GM19239 (cell line): ENCODE measurements at places on chromosomes 5 and 9.

DNA sequence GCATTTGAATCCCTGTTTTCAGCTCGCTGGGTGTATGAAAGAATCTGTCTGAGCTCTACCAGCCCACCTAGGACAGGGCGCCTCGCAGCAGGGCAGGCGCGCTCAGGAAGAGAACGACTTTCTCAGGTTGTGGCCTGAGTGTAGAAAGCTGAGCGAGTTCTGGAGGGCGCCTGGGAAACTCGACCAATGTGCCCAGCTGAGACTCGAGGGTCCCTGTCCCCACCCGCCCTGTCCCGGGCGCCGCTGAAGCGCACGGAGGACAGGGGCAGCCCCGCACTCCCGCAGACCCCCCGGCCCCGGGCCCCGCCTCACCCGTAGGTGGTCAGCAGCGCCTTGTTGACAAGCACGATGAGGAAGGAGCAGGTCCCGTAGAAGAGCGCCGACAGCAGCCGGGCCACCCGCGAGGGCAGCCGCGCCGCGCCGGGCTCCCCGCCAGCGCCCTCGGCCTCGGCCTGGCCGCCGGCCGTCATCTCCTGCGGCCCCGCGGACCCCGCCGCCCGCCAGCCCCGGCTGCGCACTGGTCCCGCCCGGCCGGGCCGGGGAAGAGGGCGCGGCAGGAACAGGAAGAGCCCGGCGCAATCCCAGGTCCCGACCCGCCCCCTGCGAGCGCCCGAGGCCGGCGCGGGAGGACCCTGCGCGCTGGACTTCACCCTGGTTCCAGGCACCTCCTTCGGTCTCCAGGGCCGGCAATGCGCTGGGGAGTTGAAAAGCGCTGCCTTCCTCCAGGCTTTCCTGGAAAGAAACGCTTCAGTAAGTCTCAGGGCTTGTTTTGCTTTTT lies at the start of gene SLC35D2:
Gene SLC35D2 (minus strand): TSS at position 547 of the 778 bp plus-strand sequence. CDS start 77 bp downstream, at position 470.
- peak; percentile 26 for DNase-seq

DNA sequence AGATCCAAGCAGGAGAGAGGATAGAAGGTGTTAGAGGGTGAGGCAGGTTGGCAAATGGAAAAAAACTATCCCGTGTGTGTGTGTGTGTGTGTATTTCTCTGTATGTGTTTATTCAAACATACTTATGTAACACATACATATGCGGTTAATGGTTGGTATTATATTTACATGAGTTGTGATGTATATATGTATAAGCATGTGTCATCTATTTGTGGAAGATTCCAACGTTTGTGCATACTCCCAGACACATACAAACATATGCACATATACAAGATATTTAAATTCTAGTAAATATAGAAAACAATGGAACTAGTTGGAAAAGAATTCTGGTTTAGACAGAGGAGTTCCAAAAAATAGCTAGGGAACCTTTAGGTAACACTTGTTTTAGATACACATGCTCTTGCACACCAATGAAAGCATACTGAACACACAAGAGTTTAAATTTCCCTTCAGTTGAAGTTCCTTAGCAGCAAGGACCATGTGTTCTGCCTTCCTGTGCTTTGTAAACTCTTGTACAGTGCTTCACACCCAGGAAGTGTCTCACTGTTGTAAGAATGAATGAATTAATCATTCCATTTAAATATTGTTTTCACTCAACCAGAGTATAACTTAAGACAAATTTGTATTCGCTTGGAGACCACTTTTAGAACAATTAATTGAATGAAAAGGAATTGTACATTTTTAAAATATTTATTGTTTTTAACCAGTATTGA lies 257.8 kb downstream of the FER start:
- no peak for DNase-seq

DNA sequence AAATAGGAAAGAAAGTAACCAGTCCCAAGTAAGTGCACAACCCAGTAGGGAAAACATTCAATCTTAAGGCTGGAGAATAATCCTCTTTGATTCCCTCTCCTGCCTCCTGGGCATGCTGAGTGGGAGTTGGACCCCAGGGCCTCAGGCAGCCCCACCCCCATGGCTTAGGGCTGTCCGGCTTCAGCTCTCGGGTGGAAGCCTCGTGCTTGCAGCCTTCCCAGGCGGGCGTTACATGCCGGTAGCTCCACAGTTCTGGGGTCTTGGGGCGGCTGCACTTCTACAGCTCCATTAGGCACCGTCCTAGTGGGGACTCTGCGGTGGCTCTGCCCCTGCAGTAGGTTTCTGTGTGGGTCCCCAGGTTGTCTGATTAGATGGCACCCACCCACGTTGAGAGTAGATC lies 10.1 kb downstream of the GLIPR2 start:
- DNase-seq = no peak

DNA sequence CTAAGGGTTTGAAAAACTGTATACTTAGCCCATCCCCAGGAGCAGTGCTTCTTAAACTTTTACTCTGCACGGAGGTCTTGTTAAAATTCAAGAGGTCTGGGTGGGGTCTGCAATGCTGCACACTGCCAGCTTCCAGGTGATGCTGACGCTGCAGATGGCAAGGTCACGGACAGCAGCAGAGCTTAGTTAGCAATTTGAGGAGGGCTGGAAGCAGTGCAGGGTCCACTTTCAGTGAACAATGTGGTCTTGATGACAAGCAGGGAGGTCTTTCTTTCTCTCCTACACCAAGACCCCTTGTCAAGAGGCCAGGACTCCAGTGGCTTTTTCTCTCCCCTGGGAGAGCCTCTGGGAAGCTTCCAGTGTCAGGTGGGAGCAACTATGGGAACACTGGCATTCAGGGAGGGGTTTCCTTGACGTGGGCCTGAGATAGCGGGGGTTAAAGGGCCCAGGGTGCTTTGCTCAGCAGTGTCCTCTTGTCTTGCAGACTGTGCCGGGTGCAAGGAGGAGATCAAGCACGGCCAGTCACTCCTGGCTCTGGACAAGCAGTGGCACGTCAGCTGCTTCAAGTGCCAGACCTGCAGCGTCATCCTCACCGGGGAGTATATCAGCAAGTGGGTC lies 65.0 kb upstream of the AFAP1L1 start:
- no peak for DNase-seq

- no peak for DNase-seq
These were observed 26.6 kb downstream of the WNT8A start for GRCh38 chr5:138110266-138110963.

GRCh38 chr9:24624481-24624880 lies 78.8 kb upstream of the IZUMO3 start:
- no peak for DNase-seq

GRCh38 chr5:110514030-110514429 lies 212.4 kb downstream of the TMEM232 start:
- no peak for DNase-seq

DNA sequence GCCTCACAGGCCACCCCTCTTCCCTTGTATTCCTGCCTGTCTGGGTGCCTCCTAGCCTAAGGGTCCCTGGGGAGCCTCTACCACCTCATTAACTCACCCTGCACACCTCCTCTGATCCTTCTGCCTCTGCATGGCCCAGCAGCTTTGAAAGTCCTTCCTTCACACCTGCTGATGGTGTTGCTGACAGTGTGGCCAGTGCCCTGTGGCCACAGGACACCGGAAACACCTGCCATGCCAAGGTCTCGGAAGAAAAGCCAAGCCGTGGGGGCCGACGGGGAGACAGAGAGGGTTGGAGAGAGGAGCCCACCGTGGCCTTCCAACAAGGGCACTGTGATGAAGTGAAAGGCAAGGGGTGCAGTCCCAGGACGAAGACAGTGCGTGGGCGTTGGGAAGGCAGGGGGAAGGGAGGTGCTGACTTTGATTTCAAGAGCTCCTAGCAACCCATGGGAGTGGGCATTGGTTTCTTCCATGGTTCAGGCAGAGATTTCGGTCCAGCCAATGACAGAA lies 4.1 kb downstream of the BTNL9 start:
- no peak for DNase-seq

DNA sequence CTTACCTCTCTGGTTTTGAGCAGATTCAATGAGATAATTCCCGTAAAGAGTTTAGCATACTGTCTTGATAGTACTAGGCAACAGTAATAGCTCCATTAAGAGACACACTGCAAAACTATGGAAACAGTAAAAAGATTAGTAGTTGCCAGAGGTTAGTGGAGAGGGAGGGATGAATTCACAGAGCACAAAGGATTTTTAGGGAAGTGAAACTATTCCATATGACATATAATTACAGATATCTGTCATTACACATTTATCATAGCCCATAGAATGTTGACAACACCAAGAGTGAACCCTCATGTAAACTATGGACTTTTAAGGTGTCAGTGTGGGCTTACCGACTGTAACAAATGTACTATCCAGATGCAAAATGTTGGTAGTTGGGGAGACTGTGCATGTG lies 176.4 kb upstream of the PLCXD3 start:
- DNase-seq = no peak

DNA sequence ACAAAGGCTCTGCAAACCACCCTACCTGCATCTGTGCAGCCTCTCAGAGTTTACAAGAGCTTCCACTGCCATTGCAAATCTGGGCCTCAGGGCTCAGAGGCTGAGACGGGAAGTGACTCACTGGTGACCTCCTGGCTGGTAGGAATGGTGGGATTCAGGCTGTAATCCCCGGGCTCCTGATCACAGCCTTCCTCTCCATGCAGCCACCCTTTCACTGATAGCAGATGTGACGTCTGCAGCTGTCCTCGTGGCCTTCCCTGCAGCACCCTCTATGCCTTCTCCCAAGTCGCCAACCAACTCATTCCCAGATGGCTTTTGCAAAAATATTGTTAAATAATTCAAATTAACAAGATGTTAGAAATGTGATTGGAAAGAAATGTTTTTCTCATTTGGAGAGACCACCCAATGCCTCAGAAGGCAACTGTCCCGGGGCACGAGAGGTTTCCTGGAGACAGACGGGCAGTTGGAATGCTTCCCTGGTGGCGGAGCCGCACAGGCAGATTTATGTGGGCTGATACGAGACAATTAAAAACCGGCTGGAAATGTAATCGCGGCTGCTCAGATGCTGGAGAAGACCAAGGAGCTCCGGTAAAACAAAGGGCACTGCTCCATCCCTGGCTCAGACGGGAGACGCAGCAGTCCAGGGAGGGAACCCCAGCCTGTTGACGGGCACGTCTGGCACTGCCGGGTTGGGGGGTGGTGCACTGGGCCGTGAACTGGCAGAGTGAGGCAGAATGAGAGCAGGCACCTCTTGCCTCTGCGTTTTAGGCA lies 34.4 kb upstream of the SLC25A51 start:
- no peak for DNase-seq

- DNase-seq = no peak
These were observed 150.7 kb downstream of the SLC28A3 start for GRCh38 chr9:84189904-84190303.
